ENCODE measurements at places on chromosomes 6 and 20. TPM values are rescaled to one million over a fixed set of nuclear protein-coding genes. Genes with fewer than 3 reads are reported as not detected.

GRCh38 chr6:38489951-38490350, 149.8 kb downstream of the BTBD9 start:
- H3K4me1 ChIP-seq: no peaks in the 10 kb centered on the region
- H3K27ac ChIP-seq: no peak overlapping the region
- no peaks in the 10 kb centered on the region for H3K36me3 ChIP-seq
- DNase-seq: no peak
- H3K27me3 ChIP-seq: no peaks in the 10 kb centered on the region
- no peak overlapping the region for H3K4me3 ChIP-seq

- H3K4me1 ChIP-seq: peaks cover 40% of the 10 kb centered on the region
- H3K27ac ChIP-seq: no peak overlapping the region
- H3K36me3 ChIP-seq: peaks cover 49% of the 10 kb centered on the region
- no peak overlapping the region for H3K4me3 ChIP-seq
- DNase-seq: no peak
Measured at GRCh38 chr20:64073476-64074183, 5.7 kb downstream of the RGS19 start.

GRCh38 chr6:40894962-40895799, 143.8 kb downstream of the UNC5CL start:
- no peak overlapping the region for H3K4me3 ChIP-seq
- DNase-seq: no peak
- no peaks in the 10 kb centered on the region for H3K4me1 ChIP-seq
- no peak overlapping the region for H3K27ac ChIP-seq

The TNFRSF21 gene
- 43.4 TPM for total RNA-seq

GRCh38 chr20:13009682-13010406, 1.1 kb downstream of the SPTLC3 start:
- peak overlapping the region; percentile 82 for H3K27ac ChIP-seq
- peaks cover 11% of the 10 kb centered on the region for H3K4me1 ChIP-seq
- no peaks in the 10 kb centered on the region for H3K36me3 ChIP-seq
- no peaks in the 10 kb centered on the region for H3K27me3 ChIP-seq

- no peaks in the 10 kb centered on the region for H3K36me3 ChIP-seq
- no peak for DNase-seq
- H3K27ac ChIP-seq: no peak overlapping the region
- no peaks in the 10 kb centered on the region for H3K27me3 ChIP-seq
- no peaks in the 10 kb centered on the region for H3K4me1 ChIP-seq
- no peak overlapping the region for H3K4me3 ChIP-seq
Measured at GRCh38 chr6:129191235-129191634, 308.3 kb downstream of the LAMA2 start.

The HDGFL1 gene
- total RNA-seq: not detected

GRCh38 chr20:32526125-32526524, 59.0 kb downstream of the NOL4L start:
- no peak overlapping the region for H3K4me3 ChIP-seq
- peaks cover 42% of the 10 kb centered on the region for H3K4me1 ChIP-seq
- no peak overlapping the region for H3K27ac ChIP-seq
- no peaks in the 10 kb centered on the region for H3K27me3 ChIP-seq
- no peak for DNase-seq

- H3K27ac ChIP-seq: no peak overlapping the region
- no peaks in the 10 kb centered on the region for H3K36me3 ChIP-seq
- no peak for DNase-seq
- no peaks in the 10 kb centered on the region for H3K4me1 ChIP-seq
- H3K27me3 ChIP-seq: peaks cover 22% of the 10 kb centered on the region
Measured at GRCh38 chr20:43728686-43729255, 2.0 kb upstream of the GTSF1L start.
